ENCODE measurements at places on chromosomes 1 and 21.
A peak's percentile ranks its signal among the peaks of the same experiment; 100 is the strongest.

DNA sequence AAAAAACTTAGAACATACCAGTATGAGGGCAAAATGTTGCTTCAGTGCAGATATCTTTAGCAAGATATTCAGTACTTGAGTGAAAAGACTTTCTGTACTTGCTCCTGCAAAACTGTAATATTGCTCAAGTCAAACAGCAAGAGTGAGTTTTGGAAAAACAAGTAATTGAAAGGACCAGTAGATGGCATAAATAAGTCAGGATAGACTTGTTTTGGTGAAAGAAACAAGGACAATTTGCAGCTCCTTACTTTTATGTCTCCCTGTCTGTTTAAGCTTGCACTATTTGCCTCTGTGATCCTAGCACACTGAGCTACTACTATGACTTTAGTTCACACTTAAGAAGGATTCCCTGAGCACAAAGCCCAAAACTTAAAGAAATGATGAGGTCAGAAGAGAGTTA is 39.1 kb downstream of the IFI44 start:
- no peak for DNase-seq

- DNase-seq: peak; percentile 39
These were observed 6.9 kb upstream of the TMEM269 start for GRCh38 chr1:42777852-42778251.

GRCh38 chr1:209364716-209365115 is 218.8 kb upstream of the CAMK1G start:
- DNase-seq: no peak

DNA sequence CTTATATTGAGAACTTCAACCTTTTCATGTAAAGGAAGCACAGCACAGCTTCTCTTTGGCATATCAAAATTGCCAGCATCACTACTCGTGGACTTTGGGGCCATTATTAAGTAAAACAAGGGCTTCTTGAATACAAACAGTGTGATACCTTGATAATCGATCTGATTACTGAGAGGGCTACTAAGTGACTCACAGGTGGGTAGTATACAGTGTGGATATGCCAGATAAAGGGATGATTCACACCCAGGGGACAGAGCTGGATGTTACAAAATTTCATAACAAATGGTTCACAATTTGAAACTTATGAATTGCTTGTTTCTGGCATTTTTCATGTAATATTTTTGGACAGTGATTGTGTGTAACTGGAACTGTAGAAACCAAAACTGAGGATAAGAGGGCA is 15.4 kb downstream of the HDAC1 start:
- peak; percentile 33 for DNase-seq

- DNase-seq: no peak
These were observed 159.9 kb upstream of the JUN start for GRCh38 chr1:58943776-58944175.

GRCh38 chr1:240824238-240824637 is 212.3 kb upstream of the GREM2 start:
- DNase-seq: no peak

DNA sequence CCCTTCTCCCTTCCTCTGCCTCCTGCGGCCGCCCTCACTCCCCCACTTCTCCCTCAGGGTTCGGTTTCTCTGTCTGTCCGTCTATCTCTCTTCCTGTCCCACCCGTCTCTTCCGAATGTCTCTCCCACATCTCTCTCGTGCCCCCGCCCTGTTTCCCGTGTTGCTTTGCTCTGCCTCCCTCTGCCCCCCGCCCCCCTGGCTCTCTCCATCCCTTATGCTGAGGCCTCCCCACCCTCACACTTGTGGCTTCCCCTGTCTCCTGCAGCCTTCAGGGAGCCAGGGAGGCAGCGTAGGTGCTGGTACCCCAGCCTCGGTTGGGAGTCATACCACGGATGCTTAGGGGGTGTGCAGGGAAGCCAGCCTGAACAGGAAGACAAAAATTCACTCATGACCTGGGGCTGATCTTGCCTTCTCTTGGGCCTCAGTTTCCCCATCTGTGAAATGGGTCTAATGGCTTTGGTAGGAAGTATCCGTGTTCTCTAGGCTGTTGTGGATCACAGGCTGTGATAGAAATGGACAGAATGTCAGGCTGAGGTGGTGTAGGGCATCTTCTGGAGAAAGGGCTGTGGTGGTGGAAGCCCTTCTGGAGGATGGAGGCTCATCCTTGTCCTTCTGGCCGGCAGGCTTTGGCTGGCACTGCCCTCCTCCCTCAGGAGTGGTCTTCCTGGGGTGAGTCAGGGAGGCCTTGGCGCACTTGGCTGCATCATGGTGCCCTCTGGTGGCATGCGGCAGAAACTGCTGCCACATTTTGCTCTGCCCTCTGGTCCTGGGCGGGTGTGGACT is 55.5 kb downstream of the FOXO6 start:
- peak; percentile 51 for DNase-seq

GRCh38 chr1:221815660-221816059 is 73.8 kb upstream of the DUSP10 start:
- no peak for DNase-seq

DNA sequence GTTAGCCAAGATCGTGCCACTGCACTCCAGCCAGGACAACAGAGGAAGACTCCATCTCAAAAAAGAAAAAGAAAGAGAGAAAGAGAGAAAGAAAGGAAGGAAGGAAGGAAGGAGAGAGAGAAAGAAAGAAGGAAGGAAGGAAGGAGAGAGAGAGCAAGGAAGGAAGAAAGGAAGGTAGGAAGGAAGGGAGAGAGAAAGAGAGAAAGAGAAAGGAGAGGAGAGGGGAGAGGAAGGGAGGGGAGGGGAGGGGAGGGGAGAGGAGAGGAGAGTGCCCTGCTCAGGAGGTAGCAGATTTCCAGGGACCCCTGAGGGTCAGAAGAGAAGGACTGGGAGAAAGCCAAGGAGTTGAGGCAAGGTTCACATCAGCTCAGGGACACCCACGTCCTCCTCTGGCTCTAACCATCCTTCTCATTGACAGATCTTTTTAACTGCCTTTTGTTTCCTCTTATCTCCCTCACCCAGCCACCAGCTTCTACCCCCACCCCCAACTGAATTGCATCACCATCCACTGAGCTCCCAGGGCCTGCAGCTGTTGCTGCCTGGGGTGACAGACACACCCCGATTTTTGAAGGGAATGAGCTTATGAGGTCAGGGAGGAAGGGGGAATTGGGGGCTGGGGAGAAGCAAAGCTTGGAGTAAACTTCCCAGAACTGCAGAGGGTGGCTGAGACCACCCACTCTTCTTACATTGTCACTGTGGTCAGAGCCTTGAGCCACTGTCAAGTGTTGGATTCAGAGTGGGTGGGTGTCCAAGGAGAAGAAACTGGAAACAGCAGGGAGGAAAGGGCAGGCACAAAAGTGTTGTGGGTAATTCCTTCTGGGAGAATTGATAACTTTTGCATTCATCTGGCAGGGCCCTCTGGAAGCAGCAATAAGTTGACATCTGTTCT is 91.6 kb downstream of the GLUL start:
- DNase-seq: no peak

- DNase-seq: no peak
These were observed 326.4 kb downstream of the NTNG1 start for GRCh38 chr1:107467286-107467685.

DNA sequence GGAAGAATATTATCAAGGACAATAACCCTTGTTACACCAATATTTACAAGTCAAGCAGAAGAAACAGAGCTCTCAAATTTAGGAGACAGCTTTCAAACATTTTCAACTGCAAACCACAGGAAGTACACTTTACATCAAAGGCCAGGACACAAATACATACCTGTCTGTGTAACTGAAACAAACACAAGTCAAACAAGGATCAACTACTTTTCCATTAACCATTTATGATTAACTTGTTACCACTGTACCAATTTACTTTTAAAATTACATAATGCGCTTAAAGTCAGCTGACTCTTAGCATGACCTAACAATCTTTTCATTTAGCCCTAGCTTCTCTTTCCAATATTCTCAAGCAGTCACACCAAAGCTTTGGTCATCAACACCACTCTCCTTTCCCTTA is 43.5 kb downstream of the TRIM33 start:
- no peak for DNase-seq

DNA sequence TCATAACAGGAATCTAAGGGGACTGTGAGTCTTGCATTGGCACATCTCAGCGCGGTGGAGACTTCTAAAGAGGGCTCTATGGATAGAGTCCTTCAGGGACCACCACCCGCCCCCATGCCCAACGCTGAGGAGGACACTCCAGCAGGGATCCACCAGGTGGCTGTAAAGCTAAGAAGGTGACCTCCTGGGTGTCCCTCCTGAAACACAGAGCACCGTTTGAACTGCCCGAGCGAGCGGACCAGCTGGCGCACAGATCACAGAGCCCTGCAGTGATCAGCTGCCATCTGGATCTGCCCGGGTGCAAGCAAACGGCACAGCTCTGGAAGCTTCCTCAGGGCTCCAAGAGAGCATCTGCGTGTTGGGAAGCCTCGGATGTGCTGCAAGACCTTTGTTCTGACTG is 51.3 kb upstream of the LYST start:
- no peak for DNase-seq

- DNase-seq: no peak
These were observed 286.8 kb upstream of the PBX1 start for GRCh38 chr1:164272156-164272555.

DNA sequence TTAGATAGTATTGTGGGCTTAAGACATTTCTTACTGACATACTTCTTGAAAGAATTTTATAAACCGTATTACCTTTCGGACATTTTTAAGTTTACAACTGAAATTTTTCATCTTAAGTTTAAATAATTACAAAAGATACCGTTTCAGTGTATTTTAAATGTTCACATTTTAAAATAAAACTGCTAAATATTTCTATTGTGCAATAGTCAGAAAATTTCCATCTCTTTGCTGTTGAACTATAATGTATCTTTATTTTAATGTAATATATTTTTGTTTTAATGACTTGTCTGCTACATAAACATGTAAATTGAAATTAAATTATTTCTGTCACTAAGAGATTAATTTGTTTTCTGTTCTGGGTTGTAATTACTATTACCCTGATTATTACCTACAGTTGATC is 74.2 kb upstream of the KIAA1614 start:
- no peak for DNase-seq

- peak; percentile 59 for DNase-seq
These were observed 6.2 kb downstream of the S100A7A start for GRCh38 chr1:153422450-153423068.

DNA sequence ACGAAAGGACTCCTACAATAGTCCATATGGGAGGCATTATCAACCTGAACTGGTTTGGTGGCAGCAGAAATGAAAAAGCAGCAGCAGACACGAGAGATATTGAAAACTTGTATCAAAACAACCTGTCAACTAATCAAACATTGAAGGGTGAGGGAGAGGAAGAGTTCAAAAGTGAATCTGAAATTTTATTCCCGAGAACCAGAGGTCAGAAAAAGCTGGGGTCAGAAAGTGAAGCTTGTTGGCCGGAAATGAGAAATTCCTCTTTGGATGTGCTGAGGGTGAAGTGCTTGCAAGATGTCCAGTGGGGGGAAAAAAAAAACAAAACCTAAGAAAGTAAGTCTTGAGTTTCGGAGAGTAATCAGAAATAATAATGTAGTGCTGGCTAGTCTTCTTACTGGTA is 1.9 kb upstream of the C4BPA start:
- no peak for DNase-seq

DNA sequence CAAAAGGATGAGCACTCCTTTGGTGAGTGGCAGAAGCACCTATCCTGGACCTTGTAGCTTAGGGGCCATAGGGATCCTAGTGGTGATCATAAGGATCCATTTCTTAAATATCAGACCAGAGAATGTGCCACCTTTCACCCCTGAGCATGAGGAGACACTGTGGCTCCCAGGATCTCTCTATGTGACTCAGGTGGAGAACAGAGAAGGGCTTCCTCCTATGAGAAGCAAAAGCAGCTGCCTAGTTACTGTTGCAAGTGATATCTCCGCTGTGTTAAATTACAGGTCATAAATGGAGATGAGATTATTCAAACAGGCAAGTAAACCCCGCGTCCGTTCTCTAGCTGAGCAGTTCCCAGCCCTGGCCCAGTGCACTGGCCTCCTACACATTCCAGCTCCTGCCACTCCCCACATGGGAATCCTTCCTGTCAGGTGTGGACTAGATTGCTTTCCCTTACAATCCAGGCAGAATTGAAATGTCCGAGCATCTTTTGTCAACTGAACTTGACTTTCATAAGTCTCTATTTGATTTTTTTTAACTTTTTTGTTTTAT is 26.3 kb downstream of the CLEC20A start:
- DNase-seq: no peak

DNA sequence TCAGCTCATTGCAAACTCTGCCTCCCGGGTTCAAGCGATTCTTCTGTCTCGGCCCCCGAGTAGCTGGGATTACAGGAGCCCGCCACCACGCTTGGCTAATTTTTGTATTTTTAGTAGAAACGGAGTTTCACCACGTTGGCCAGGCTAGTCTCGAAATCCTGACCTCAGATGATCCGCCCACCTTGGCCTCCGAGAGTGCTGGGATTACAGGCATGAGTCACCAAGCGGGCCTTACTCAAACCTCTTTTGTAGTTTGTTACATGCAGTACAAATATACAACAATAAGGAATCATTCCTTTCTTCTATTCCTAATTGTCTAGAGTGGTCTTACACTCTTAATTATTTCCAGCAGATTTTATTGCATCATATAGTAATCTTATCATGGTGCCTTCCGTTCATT is 16.6 kb downstream of the SPATA17 start:
- no peak for DNase-seq

DNA sequence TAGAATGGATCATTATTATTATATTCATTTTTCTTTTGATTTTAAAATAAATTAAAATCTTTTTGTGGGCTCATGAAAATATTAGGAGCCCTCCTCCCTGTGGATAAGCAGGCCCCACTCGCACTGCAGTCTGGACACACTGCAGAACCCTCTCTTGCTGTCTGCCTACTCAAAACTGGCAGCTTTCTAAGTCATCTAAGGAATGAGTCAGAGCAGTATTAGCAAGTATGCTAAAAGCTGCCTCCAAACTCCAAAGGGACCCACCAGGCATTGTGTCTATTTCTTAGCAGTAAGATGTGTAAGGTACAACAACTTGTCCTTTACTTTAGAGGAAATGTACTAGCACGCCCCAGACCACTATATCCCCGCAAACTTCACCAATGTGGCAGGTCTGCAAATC is 108.8 kb downstream of the SYF2 start:
- no peak for DNase-seq

GRCh38 chr1:149888999-149889289 is 10.4 kb upstream of the BOLA1 start:
- DNase-seq: peak; percentile 24

GRCh38 chr1:226438007-226438406 is 30.1 kb upstream of the PARP1 start:
- no peak for DNase-seq

All from brain microvascular endothelial cell (primary cell).